Activated naive CD4-positive, alpha-beta T cell treated with anti-CD3 and anti-CD28 coated beads for 36 hours (primary cell): ENCODE measurements at places on chromosomes 1 and 21.

GRCh38 chr1:238753252-238753651, 633.1 kb upstream of the CHRM3 start:
- no peak for DNase-seq

DNA sequence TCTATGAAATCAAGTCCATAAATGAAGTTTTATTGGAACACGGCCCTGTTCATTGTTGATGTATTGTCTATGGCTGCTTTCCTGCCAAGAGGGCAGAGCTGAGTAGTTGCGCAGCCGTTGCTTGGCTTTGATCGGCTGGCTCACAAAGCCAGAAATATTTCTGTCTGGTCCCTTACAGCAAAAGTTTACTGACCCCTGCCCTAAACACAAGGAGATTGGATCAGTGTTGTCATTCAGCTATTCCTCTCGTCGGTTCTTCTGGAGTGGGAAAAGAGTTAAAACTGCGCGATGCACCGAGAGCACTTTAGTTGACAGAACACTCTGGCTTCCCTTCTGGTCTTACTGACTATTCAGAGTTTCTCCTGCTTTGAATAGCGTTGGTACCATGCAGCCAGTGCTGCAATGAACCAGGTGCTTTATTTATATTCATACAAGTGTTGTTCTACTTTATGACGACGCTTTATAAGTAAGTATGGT, 868 bp downstream of the ZBTB40 start:
- DNase-seq: peak; percentile 29

DNA sequence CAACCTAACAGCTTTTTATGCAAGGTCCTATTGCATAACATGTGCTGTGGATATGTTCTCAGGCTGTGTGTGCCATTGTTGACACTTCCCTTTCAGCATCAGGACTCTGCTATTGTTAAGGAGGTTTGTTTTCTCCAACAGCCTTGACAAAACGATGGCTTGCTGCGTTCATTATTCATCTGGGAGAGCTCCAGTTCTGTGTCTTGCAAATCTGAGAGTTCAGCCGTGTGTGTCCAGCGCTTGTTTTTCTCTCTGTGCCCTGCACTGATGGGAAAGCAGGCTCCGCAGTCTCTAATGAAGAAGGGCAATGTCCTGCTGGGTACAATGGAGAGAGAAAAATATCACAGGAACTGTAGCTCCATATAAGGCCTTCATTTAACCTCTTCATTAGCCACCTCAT, 63.7 kb downstream of the CLDN17 start:
- no peak for DNase-seq

DNA sequence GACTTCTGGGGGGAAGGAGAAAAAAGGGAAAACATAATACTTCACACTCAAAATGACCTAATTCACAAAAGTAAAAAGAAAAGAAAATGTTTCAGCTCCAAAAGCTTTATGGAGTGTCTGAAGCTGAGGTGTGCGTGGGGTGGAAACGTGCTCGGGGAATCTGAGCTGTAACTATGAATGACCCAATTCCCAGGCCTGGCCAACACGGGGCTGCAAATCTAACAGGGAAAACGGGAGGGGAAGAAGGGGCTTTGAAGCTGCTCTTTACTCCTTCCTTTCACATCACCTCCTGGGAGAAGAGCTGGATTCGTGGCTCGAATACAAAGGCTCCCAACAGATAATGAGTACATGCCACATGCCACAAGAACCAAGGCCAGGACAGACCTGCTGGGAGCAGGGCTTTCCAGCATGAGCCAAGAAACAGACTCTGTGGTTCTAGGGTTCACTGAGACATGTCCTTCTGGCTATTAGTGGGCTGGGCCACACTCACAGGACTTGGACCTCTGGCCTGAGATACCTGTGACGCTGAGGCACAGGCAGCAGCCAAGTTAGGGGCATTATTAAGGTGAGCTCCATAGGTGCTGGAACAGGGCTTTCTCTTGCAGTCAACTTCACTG, 51.5 kb downstream of the SLC66A1 start:
- DNase-seq: no peak

- DNase-seq: no peak
Observed at GRCh38 chr1:86478416-86479156, 9.9 kb downstream of the CLCA1 start.

GRCh38 chr1:53639996-53640700, 98.8 kb downstream of the GLIS1 start:
- DNase-seq: no peak

GRCh38 chr1:209389975-209390374, 193.5 kb upstream of the CAMK1G start:
- no peak for DNase-seq

- no peak for DNase-seq
Observed at GRCh38 chr1:61428146-61428545, 296.8 kb downstream of the TM2D1 start.

DNA sequence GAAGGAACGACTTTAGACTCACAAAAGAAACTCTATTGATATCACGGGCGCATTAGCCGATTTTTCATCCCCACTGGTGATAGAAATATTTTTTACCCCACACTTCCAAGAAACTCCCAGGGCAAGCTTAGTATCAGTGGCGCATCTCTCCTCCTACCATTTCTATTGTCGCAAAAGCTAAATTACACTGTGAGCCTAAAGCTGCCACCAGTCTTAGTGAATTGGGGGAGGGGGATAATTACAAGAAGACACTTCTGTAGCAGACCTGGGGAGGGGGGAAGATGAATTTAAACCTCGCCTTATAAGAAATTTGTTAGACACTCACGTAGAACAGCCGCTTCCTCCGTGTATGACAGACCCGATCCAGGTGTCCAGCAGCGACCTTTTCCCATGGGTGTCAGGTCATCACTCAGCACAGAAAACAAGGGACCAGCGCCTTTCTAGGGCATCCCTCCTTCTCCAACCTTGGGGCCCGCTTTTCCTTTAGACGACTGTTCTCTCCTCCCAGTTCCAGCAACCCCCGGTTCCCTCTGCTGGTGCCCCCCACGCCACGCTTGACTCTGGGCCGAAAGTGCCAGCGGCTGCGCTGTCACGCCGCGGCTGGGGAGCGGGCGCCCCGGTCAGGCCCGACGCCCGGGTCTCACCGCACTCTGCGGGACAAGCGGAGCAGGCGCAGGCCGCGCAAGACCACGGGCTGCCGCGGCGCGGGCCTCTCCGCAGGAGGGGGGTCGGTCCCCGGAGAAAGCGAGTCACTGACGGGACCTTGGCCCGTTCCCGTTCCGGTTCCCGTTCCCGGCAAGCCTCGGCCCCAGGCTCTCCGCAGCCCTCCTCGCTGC, 821 bp downstream of the PHC2 start:
- DNase-seq: peak; percentile 21
